Neural crest cell (in vitro differentiated cells): ENCODE measurements at places on chromosomes 6 and 20.

GRCh38 chr20:61657721-61658377 lies 405.8 kb downstream of the CDH4 start:
- DNase-seq: no peak

- DNase-seq: no peak
These were observed 3.1 kb downstream of the RAMACL start for GRCh38 chr6:166583230-166583965.

GRCh38 chr6:111761212-111761611 lies 112.0 kb downstream of the FYN start:
- no peak for DNase-seq

DNA sequence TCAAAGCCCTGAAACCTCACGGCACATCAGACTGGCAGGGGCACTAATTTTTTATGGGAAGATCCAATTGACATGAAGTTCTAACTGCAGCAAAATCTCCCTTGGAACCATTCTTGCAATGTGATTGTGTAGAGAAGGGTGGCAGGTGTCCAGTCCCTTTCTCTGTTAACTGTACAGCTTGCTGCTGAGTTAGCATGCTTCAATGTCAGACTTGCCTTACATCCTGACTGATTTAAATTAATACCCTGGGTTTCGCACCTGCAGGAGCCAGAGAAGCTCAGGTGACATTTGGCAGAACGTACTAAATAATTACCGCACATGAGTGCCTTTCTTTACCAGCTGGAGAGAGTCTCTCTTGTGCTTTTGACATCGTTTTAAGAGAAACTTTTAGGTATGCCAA lies 123.0 kb downstream of the DOK5 start:
- DNase-seq: no peak

DNA sequence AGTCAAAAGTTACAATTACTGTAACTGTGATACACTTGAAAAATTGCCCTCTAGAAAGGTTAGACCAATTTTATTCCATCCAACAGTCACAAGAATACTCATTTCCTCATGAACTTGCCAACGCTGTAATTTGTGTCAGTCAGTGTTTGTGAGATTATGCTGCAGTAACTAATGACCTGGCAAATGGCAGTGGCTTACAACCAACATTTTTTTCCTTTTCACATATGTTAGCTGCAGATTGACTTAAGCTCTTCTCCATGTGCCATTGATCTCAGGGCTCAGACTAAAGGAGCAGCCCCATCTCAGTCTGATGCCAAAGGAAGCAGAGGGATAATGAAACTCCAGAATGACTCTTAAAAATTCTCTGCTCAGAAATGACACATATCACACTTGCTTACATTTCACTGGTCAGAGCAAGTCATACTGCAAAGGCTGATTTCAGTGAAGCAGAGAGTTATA lies 92.3 kb upstream of the ELOVL5 start:
- no peak for DNase-seq

DNA sequence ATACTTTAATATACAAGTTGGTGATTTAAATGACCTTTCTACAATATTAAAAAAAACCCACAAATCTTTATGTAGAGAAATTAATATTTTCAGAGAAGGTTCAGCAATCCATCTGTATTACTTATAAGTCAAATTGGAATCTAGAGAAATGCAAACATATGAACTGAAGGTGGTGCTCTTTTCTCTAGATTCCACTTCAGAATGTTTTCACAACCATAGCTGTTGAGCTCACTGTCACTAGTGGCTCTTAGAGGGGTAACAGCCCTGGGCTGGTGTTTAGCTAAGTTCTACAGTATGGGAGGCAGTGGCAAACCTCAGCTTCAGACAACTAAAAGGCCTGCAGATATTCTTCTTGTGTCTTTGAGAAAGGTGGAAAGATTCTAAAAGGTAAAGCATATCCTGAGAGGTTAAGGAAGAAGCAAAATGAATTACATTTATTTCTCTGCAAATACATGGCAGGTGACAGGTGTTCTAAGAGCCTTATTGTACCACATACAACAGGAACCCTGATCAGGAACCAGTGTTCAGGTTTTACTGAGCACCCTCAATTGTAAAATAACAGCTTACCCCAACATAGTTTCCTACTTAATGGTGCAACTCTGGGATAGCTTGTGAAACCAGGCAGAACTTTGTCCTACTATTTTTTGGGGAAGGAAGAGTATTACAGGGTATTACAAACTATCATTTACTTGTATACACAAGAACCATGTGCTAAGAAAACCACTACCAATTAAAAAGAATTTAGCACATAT lies 56.6 kb upstream of the SAMHD1 start:
- DNase-seq: no peak

DNA sequence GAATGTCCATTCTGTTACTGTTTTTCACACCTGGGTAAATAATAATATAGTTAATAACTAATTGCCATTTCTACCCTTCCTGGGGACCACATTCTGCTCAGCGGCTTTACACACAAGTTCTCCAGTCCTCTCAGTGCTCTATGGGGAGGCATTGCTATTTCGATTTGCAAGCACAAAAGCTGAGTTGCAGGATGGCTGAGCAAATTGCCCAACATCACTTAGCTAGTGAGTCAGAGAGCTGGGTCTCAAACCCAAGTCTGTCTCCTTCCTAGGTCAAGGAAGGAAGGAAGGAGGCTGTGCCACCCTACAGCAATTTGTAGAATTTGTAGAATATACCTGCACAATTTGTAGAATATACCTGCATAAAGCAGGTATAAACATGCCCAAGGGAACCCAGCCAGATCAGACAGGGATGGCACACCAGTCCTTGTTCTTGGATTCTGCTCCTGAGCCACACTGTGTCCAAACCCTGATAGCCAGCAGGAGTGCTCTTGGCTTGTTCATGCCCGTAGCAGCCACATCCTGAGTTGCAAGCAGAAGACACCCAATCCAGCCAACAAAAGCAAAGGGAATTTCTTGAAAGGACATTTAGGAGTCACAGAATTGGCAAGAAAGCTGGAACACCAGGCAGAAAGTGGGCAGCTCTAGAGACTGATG lies 56.9 kb downstream of the LY86 start:
- no peak for DNase-seq

- DNase-seq: no peak
These were observed 79.5 kb upstream of the TPD52L1 start for GRCh38 chr6:125074120-125074519.

DNA sequence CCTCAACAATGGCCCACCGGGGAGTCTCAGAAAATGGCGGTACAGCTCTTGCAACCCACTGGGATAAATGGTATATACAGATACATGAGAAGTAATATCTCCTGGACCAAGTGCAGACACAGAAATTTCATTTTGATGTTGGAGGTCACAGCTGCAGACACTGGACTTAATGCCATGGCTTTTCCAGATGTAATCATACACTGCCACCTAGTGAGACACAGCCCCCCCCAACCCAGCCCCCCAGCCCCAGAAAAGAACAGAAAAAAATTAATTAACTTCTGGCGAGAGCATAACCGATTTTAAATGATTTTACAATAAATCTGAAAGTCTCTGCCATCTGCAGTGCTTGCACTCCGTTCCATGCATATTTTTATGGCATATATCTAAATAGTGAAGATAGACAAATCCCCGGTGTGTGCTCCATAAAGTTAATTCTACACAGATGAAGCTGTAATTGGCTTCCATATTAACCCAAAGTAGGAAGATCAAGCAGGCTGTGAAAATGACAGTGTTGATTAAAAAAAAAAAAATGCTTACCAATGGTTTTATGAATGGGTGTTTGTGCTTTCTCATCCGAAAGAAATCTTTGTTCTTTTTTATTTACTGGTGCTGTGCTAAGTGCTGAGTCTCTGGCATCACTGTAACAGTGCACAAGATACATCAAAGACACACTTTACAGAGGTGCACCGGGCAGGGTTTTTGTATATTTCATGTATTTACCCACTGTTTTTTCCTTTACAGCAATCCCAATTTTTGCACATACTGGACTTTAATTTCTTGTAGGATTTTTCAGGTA lies 804.1 kb downstream of the TFAP2A start:
- DNase-seq: no peak

GRCh38 chr6:156846845-156847599 lies 69.8 kb downstream of the ARID1B start:
- DNase-seq: no peak

- no peak for DNase-seq
These were observed 28.3 kb upstream of the MDGA1 start for GRCh38 chr6:37725957-37726356.

DNA sequence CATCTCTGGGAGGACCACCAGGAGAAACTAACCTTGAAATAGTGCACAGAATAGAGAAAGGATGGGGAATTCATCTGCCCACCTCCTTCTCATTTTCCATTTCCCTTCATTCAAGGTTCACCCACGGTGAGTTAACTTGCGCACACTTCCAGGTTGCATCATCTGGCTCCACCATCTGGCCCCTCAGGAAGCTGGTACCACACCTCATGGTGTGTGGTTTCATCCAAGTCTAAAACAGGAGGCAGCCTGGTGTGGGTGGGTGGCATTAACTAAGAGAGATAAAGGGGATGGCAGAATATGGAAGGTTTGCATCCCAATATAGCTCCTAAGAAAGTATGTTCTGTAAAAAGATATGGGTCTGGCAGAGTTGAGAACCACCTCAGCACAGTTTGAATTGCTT lies 3.8 kb downstream of the ZNF334 start:
- DNase-seq: no peak

GRCh38 chr6:51529240-51529639 lies 558.2 kb downstream of the PKHD1 start:
- no peak for DNase-seq

GRCh38 chr6:129235167-129236000 lies 352.4 kb downstream of the LAMA2 start:
- no peak for DNase-seq

GRCh38 chr6:44868910-44869309 lies 459.2 kb upstream of the RUNX2 start:
- no peak for DNase-seq

DNA sequence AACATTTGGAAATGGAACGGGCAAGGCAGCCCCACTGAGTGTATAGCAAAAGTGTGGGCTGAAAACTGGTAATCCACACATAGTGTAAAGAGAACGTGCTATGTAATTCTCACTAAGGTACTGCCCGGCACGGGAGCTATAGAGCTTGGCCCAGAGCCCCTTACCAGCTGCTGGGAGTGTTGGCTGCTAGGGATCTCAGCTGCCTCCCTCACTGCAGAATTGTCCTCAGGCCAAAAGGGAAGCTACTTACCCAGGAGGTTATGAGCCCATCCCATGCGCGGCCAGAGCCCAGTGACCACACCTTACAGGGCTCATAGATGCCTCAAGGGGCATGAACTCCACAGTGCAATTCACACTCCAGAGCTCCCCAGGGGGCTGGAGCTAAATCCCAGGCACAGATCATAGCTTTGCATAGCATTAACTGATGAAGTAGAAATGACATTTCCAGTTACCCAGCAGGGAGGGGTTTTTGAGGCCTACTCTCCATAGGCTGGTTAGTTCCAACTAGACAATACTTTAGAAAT lies 56.8 kb downstream of the LINC00237 start:
- DNase-seq: no peak
